Naive thymus-derived CD8-positive, alpha-beta T cell (primary cell): ENCODE measurements at places on chromosomes 12 and 14. TPM values are rescaled to one million over a fixed set of nuclear protein-coding genes. Genes with fewer than 3 reads are reported as not detected.

- peaks cover 25% of the 10 kb centered on the region for H3K27me3 ChIP-seq
- H3K36me3 ChIP-seq, result no peaks in the 10 kb centered on the region
- H3K4me3 ChIP-seq, result no peak overlapping the region
- no peak overlapping the region for H3K27ac ChIP-seq
- no peaks in the 10 kb centered on the region for H3K4me1 ChIP-seq
Measured at GRCh38 chr12:97336900-97337751, 125.5 kb upstream of the RMST start.

DNA sequence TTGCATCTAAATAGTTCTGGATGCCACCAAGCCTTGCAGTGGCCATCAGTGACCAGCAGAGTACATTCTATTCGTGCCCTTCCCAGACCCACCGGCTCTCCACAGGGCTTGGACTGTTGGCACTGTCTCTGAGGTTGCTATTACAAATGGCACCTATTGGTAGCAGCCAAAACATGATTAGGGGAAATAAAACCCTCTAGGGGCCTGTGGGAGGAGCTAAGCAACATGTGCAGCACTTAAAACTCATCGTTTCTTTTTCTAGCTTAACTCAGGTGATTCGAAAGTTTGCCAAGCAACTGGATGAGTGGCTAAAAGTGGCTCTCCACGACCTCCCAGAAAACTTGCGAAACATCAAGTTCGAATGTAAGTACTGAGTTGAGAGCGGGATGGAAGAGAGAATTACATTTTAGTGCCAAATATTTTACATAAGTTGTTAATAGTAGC is 65.4 kb upstream of the RIC8B start:
- H3K36me3 ChIP-seq, result no peaks in the 10 kb centered on the region
- H3K27ac ChIP-seq, result no peak overlapping the region
- no peak overlapping the region for H3K4me3 ChIP-seq
- no peaks in the 10 kb centered on the region for H3K4me1 ChIP-seq

DNA sequence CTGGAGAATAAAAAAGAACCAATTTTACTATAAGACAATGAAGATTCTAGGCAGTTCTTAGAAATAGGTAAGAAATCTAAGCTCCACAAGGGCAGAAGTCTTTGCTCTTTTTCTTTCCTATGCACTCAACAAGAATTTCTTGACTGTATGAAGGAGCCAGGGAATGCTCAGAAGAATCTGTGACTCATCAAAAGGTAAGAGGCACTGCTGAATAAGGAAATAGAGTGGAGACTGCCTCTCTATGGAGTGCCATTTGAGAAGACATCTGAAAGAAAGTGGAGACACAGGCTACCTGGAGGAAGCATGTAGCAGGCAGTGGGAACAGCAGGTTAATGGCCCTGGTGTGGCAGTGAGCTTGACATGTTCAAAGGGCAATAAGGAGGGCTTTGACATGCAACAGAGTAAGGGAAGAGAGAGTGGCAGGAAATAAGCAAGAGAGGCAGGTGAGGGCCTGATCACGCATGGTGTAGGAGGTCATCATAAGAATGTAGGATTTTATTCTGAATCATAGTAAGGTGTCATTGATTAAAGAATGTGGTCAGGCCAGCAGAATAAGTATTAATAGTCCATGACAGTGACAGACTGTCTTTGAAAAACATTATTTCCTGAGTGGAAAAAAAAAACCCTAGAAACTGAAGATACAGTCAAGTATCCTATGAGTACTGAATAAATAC is 446.7 kb upstream of the GARIN6 start:
- H3K4me1 ChIP-seq, result no peaks in the 10 kb centered on the region
- no peaks in the 10 kb centered on the region for H3K27me3 ChIP-seq
- no peak overlapping the region for H3K27ac ChIP-seq
- no peak overlapping the region for H3K4me3 ChIP-seq
- no peak for DNase-seq
- H3K36me3 ChIP-seq, result no peaks in the 10 kb centered on the region

GRCh38 chr12:92140896-92141536 is 4.6 kb downstream of the BTG1 start:
- H3K27me3 ChIP-seq, result no peaks in the 10 kb centered on the region
- peak overlapping the region; percentile 100 for H3K4me3 ChIP-seq
- H3K27ac ChIP-seq, result peak overlapping the region; percentile 100

GRCh38 chr12:119710965-119711551 is 43.1 kb downstream of the PRKAB1 start:
- no peaks in the 10 kb centered on the region for H3K27me3 ChIP-seq
- no peaks in the 10 kb centered on the region for H3K36me3 ChIP-seq
- no peak for DNase-seq
- H3K4me1 ChIP-seq, result peaks cover 2% of the 10 kb centered on the region

- no peaks in the 10 kb centered on the region for H3K4me1 ChIP-seq
- H3K27ac ChIP-seq, result no peak overlapping the region
- H3K4me3 ChIP-seq, result no peak overlapping the region
- H3K27me3 ChIP-seq, result peaks cover 12% of the 10 kb centered on the region
Measured at GRCh38 chr12:80941916-80942315, 4.2 kb upstream of the LIN7A start.

GRCh38 chr12:117036046-117036445 is 63.2 kb downstream of the TESC start:
- no peak overlapping the region for H3K4me3 ChIP-seq
- peaks cover 13% of the 10 kb centered on the region for H3K4me1 ChIP-seq
- no peak for DNase-seq
- H3K27me3 ChIP-seq, result peaks cover 8% of the 10 kb centered on the region
- no peak overlapping the region for H3K27ac ChIP-seq
- H3K36me3 ChIP-seq, result no peaks in the 10 kb centered on the region

GRCh38 chr14:84998216-84998615 is 531.7 kb upstream of the FLRT2 start:
- no peak overlapping the region for H3K4me3 ChIP-seq
- no peaks in the 10 kb centered on the region for H3K27me3 ChIP-seq
- no peaks in the 10 kb centered on the region for H3K4me1 ChIP-seq
- DNase-seq, result no peak
- H3K36me3 ChIP-seq, result no peaks in the 10 kb centered on the region

GRCh38 chr14:102955636-102956408 is 33.4 kb downstream of the AMN start:
- no peaks in the 10 kb centered on the region for H3K4me1 ChIP-seq
- no peak overlapping the region for H3K4me3 ChIP-seq
- no peak for DNase-seq
- H3K27me3 ChIP-seq, result no peaks in the 10 kb centered on the region

GRCh38 chr12:65997056-65997455 is 133.5 kb downstream of the LLPH start:
- H3K27me3 ChIP-seq, result peaks cover 4% of the 10 kb centered on the region
- DNase-seq, result no peak
- no peaks in the 10 kb centered on the region for H3K36me3 ChIP-seq
- no peaks in the 10 kb centered on the region for H3K4me1 ChIP-seq
- H3K4me3 ChIP-seq, result no peak overlapping the region

- no peaks in the 10 kb centered on the region for H3K27me3 ChIP-seq
- H3K4me3 ChIP-seq, result no peak overlapping the region
- DNase-seq, result no peak
- no peaks in the 10 kb centered on the region for H3K36me3 ChIP-seq
Measured at GRCh38 chr14:92780444-92781232, 13.5 kb upstream of the GOLGA5 start.

- DNase-seq, result no peak
- H3K27ac ChIP-seq, result no peak overlapping the region
- no peaks in the 10 kb centered on the region for H3K4me1 ChIP-seq
- H3K36me3 ChIP-seq, result no peaks in the 10 kb centered on the region
Measured at GRCh38 chr14:51463461-51463860, 188.2 kb upstream of the FRMD6 start.

DNA sequence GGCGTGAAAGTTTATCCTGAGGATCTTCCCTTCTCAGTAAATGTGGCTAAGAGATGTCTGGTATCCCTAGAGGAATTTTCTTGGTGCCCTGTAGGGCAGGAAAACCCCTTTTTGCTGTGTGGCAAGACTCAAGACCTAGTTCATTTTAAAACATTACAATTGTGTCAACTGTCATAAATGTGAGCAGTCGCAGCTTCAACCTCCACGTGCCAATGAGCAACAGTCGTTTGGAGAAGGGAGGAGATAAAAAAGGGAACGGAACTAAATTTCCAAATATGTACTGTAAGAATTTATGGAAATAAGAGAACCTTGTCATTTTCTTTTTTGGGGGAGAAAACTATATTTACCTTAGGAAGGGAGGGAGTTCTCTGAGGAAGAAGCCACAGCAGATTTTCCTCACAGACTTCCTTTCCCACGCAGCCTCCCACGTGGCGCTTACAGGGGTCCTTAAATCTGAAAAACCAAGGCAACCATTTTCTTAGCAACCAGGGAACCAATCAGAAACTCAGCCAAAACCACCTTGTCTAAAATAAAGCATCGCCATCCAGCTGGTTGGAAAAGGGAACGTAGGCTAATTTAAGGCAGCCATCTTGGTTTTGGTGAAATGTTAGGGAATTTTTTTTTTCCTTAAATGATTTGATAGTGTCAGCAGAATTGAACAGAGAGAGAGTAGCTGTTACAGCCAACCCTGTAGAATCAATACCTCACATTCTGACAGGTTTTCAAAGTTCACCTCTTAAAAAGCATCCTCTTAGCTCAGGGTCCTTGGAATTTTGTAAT is 99.1 kb downstream of the FIGNL2 start:
- no peaks in the 10 kb centered on the region for H3K36me3 ChIP-seq
- no peak for DNase-seq
- no peak overlapping the region for H3K27ac ChIP-seq
- no peak overlapping the region for H3K4me3 ChIP-seq

GRCh38 chr12:32566663-32567295 is 112.3 kb upstream of the DNM1L start:
- H3K4me3 ChIP-seq, result no peak overlapping the region
- no peaks in the 10 kb centered on the region for H3K36me3 ChIP-seq
- no peaks in the 10 kb centered on the region for H3K4me1 ChIP-seq
- no peak for DNase-seq
- no peaks in the 10 kb centered on the region for H3K27me3 ChIP-seq
- H3K27ac ChIP-seq, result no peak overlapping the region

DNA sequence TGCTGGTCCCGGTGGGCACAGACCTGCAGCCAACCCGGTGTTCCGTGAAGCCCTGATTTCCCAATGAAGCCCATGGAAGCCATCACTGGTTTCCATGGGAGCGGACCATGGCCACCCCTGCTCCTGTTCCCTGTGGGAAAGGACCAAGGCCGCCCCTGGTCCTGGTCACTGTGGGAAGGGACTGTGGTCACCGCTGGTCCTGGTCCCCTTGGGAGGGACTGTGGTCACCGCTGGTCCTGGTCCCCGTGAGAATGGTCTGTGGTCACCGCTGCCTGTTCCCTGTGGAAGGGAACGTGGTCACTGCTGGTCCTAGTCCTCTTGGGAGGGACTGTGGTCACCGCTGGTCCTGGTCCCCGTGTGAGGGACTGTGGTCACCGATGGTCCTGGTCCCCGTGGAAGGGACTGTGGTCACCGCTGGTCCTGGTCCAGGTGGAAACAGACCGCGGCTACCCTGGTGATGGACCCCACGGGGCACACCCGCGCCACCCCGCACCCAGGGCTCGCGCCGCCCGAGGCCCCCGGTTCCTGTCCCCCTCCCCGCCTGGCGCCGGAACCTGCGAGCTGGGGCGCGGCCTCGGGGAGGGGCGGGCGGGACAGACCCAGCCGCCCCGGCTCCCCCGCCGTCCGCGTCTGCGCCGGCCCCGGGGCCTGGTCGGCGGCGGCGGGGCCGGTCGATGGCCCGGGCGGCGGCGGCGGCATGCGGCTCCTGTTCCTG is at the start of gene GLT1D1:
GLT1D1 (plus strand) TSS at position 594 of the 715 bp plus-strand sequence; CDS start at position 698, 104 bp downstream.
- no peak for DNase-seq
- peaks cover 29% of the 10 kb centered on the region for H3K27me3 ChIP-seq
- no peak within 1 kb of the TSS for H3K4me3 ChIP-seq
- H3K4me1 ChIP-seq, result no peaks in the 10 kb centered on the region
- no peak within 1 kb of the TSS for H3K27ac ChIP-seq
- H3K36me3 ChIP-seq, result peaks cover 6% of the 10 kb centered on the region

GRCh38 chr12:122021822-122022392 is at the start of gene BCL7A:
Gene BCL7A (plus strand): TSS chr12:122021884. CDS start chr12:122022092, 208 bp downstream.
- peak within 1 kb of the TSS; percentile 96 for H3K27ac ChIP-seq
- DNase-seq, result peak; percentile 71
- H3K4me3 ChIP-seq, result peak within 1 kb of the TSS; percentile 84

The TAS2R7 gene
- total RNA-seq, result not detected

The HOXC11 gene
- not detected for total RNA-seq

The PLA2G1B gene
- total RNA-seq, result not detected

The PLEK2 gene
- 1.3 TPM for total RNA-seq

The CCDC92 gene
- 23.3 TPM for total RNA-seq

The NUAK1 gene
- total RNA-seq, result not detected

The NKX2-1 gene
- total RNA-seq, result not detected

The AQP6 gene
- total RNA-seq, result not detected

The PPM1H gene
- total RNA-seq, result not detected

The CLMN gene
- 2.0 TPM for total RNA-seq
